ENCODE measurements at places on chromosomes 3 and 15.

DNA sequence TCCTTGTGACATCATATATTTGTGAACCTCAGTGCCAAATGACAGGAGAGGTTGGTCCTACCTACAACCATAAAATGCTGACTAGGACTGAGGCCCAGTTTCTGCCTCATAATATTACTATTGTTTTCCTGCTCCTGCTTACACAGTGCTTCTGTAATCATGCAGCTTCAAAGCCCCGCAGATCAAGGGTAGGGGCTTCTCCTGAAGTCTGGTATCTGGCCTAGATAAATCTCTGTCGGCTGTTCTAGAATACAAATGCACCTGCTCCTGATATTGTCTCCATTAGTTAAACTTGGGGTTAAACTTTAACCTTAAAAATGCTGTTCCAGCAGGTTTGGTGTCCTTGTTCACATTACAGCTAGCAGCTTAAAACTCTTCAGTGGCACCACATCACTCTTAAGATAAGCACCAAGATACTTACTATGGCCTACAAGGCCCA, 552.4 kb downstream of the TUSC7 start:
- DNase-seq, result no peak

DNA sequence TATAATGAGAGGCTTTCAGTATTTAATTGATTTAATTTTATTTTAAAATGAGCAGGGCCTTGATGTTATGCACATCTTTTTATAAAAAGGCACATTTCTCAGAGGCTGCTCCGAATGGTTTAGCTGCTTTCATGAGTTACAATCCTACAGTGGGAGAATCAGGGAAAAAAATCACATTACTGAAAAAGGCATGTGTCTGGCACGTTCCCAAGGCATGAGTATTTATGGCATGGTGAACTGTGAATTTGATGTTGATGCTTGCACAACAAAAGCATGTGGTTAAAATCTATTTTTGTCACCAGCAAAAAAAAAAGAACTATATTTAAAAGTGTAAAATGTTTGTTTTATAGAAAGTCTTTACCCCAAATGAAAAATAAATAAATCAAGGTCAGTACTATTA, 485.2 kb upstream of the ROBO2 start:
- no peak for DNase-seq

GRCh38 chr3:115286529-115287197, 139.6 kb upstream of the ZBTB20 start:
- no peak for DNase-seq

GRCh38 chr3:183497313-183497712, 58.2 kb downstream of the KLHL6 start:
- no peak for DNase-seq

GRCh38 chr15:29986946-29987345, 95.8 kb upstream of the GOLGA8J start:
- DNase-seq, result no peak

GRCh38 chr3:4748701-4749378, 230.4 kb upstream of the BHLHE40 start:
- no peak for DNase-seq

GRCh38 chr15:39593071-39593655, 12.3 kb downstream of the THBS1 start:
- no peak for DNase-seq

- no peak for DNase-seq
Observed at GRCh38 chr3:78918361-78919020, 849.3 kb downstream of the ROBO1 start.

DNA sequence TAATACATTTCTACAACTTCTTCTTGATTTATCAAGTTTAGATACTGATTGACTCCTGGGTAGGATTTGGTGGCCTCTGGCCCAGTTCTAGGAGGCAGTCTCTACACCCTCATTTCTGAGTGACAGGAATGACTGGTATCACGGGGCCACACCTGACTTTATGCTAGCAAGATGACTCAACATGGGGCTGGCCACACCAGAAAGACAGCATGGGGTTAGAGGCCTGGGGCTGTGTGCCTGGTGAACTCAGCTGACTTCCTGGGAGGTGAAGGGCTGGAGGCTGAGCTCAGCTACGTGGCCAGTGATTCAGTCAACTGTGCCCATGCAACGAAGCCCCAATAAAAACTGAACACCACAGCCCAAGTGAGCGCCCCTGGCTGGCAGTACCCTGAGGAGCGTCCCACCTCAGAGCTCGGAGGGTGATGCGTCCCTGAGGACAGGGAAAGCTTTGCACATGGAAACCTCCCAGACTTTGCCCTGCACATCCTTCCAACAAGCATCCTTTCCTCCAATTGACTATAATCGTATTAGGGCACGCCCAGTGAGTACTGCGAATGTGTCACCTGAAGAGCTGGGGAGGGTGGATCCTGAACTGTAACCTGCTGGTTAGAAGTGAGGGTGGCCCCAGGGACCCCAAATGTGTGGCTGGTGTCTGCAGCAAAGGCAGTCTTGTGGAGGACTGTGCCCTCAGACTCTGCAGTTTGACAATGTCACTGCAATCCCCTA, 57.2 kb downstream of the NIPA2 start:
- peak; percentile 28 for DNase-seq

DNA sequence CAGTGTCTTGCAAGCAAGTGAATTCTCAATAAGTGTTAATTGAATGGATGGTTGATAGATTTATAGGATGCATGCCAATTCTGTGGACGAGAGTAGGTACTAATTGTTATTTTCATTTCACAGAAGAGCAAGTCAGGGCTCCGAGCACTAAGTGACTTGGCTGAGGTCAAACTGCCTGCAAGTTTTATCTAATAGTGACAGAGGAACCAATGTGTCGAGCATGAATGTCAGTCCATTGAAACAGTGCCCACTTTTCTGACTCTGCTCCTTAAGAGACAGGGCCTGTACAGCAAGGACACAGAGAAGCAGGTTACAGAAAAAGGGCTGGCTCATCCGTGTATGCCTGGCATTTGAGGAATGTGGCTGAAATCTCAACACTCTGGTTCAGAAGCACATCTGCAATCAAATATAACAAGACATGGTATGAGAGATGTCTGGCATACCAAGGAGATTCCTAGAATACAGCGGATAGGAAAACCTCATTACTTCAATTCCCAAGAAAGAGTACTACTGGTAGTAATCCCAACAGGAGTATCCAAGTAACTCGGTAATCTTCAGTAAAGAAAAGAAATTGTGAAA, 6.0 kb upstream of the B3GNT5 start:
- no peak for DNase-seq

- DNase-seq, result no peak
Observed at GRCh38 chr3:15750143-15750542, 47.6 kb downstream of the ANKRD28 start.

DNA sequence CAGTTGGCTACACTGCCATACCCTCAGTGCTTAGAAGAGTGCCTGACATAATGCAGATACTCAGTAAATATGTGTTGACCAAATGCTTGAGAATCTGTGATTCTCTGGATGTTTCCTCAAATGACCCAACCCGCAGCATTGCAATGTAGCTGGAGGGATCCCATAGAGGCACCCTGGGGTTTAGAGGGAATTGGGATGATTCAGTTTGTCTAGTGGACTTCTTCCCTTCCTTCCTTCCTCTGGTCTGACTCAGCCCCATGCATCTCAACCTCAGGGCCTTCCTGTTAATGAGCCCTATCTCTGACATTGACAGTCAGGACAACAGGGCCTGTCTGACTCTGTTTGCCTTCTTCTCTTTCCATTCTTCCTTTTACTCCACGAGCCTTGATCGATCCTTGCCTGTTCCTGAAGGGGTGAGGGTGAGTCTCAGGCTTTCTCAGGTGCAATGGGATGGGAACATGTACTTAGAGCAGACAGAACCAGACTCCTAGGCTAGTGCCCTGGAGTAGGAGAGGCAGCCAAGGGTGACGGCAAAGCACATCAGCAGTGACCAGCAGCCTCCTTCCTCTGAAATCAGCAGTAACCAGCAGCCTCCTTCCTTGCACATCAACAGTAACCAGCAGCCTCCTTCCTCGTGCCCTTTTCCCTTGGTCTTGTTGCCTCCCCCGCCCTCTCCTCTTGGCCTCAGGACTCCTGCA, 78.2 kb downstream of the DGKG start:
- peak; percentile 30 for DNase-seq

DNA sequence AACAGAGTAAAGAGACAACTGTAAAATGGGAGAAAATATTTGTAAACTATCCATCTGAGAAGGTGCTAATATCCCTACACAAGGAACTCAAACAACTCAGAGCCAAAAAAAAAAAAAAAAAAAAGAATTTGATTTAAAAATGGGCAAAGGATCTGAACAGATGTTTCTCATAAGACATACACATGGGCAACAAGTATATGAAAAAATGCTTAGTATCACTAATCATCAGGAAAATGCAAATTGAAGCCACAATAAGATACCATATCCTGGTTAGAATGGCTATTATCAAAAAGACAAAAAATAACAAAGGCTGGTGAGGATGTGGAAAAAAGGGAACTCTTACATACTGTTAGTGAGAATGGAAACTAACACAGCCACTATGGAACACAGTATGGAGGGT, 36.2 kb downstream of the TXNRD3 start:
- no peak for DNase-seq

DNA sequence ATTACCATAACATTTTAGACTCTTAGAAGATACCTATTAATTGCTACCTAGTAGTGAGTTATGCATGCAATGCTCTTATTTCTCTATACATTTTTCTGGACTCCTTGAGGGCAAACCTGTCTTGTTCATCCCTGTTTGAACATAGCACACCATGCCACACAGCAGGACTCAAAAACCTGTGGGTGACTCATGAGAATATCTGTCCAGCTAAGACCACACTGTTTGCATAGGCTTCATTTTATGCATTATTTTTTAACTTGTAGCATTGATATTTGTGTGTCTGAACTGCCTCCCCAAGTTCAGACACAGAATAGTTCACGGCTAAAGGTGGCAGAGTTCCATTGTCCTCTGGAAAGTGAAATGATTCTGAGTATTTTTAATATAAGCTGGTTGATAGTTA, 1.8 kb downstream of the LMCD1 start:
- DNase-seq, result no peak

GRCh38 chr3:149442043-149442442, 32.5 kb upstream of the TM4SF4 start:
- DNase-seq, result no peak

- no peak for DNase-seq
Observed at GRCh38 chr3:168417016-168417415, 321.3 kb upstream of the GOLIM4 start.

DNA sequence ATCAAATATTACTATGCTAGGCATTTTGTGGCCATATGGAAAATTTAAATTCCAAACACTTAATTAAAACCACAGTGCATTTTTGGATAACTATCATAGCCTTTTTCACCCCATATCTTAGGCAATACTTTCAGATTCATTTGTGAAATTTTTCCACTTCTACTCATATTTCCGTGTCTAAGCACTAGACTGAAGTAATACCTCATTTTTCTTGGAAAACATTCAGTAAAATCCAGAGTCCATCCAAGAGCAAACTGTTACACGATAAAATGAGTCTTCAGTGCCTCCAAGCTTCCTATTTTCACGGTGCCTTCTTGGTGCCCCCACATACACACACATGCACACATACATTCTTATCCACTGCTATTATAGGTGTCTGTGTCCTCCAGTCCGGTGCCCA, 845.9 kb downstream of the TBL1XR1 start:
- DNase-seq, result no peak

DNA sequence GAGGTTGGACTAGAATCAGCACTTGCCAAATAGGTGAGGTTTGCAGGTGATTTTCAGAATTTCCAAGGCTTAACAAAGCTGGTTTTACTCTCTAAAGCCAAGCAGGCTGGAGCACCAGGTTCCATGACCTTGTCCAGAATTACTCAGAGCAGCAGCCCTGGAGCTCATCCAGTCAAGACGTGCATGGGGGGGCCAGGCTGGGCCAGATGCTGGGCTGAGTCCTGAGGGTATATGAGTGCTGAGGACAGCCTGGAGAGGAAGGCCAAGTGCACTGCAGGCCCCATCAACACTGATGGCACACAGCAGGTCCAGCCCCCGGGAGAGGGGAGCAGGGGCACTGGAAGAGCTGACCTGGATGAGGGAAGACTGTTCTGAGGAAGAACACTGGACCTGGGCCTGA, 3.0 kb upstream of the TXNRD3 start:
- no peak for DNase-seq

DNA sequence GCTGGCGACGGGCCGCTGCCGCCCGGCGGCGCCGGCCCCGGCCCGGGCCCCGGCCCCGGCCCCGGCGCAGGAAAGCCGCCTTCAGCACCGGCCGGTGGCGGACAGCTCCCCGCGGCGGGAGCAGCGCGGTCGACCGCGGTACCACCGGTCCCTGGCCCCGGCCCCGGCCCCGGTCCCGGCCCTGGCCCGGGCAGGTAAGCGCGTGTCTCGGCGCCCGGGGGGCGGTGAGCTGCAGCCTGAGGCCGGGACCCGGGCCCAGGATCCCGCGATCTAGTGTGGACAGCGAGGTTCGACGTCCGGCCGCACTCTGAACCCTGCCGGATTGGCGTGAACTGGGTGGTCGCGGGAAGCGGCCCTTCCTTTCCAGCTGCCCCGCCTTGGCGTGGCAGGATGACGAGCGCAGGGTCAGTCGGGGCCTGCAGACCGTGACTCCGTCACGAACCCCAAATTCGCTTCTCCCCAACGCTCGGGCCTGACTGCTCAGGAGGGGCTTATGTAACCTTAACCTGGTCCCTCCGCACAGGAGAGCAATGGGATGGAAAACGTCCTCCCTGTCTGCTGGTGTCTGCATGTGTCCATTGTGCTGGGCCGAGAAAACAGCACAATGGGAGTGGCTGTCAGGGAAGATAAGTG, 472 bp downstream of the BSN start:
- DNase-seq, result peak; percentile 49

DNA sequence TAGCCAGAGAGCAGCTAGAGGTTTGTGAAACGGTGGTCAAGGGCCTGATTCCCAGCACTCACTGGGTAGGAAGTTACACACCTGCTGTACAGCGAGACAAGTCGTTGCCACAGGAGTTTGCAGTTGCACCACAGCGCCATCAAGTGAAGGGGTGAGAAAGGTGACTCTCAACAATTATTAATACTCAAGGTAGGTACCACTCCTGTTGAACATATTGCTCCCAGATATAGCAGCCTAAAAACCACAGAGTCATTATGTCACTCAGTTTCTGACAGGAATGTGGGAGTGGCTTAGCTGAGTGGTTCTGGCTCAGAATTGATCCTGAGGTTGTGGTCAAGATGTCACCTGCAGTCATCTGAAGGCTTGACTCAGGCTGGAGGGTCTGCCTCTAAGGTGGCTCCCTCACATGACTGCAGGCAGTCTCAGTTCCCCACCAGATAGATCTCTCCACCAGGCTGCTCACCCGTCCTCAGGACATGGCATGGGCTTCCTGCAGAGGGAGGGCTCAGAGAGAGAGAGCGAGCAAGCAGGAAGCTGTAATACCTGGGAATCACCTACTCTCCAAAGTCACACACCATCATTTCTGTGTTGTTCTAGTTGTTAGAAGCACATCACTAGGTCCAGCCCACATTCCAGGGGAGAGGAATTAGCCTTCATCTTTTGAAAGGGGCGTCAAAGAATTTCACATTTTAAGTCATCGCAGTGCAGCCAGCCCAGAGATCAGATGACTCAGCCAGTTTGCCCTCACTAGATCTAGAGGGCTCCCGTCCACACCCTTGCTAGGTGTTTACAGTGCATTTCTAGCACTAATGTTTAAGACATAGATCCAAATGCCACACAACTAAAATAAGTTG, 17.0 kb upstream of the ANO10 start:
- DNase-seq, result no peak

- DNase-seq, result no peak
Observed at GRCh38 chr3:197545101-197545500, 10.7 kb downstream of the BDH1 start.

GRCh38 chr3:109161487-109162123, 25.1 kb downstream of the C3orf85 start:
- DNase-seq, result no peak
